ENCODE measurements at places on chromosomes 2 and 18.

DNA sequence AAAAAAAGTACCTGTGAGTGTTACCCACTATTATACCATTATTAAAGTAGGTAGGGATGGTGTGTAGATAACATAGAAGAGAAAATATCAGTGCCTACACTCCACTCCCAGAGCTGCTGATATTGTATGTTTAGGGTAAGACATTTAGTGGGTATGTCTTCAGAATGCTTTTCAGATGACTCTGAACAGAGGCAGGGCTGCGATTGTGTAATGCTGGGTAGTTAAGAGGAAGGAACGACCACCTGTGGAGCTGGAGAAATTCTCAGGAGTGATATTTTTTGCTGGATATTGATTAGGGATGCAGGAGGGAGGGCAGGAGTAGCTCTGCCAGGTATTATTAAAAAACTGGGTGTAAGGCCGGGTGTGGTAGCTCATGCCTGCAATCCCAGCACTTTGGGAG lies 2.8 kb downstream of the CNOT11 start:
- DNase-seq = no peak

GRCh38 chr2:210177769-210178168 lies 6.6 kb upstream of the KANSL1L start:
- no peak for DNase-seq

GRCh38 chr2:19900931-19901441 lies 797 bp downstream of the TTC32 start:
- DNase-seq = no peak

- DNase-seq = no peak
Observed at GRCh38 chr18:51537487-51537886, 340.0 kb upstream of the MEX3C start.

DNA sequence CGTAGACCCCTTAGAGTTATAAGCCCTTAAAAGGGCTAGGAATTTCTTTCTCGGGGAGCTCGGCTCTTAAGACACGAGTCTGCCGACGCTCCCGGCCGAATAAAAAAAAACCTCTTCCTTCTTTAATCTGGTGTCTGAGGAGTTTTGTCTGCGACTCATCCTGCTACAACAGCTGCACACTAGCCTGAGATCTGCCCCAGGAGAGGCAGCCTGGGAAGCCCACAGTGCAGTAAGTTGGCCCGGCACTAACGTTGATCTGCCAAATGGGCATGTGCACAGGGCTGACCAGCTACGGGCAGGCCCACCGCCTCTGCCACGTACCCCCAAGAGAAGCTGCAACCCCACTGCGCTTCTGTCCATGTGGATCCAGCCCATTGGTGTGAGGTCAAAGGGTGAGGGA lies 8.4 kb upstream of the LIMS2 start:
- DNase-seq = no peak

DNA sequence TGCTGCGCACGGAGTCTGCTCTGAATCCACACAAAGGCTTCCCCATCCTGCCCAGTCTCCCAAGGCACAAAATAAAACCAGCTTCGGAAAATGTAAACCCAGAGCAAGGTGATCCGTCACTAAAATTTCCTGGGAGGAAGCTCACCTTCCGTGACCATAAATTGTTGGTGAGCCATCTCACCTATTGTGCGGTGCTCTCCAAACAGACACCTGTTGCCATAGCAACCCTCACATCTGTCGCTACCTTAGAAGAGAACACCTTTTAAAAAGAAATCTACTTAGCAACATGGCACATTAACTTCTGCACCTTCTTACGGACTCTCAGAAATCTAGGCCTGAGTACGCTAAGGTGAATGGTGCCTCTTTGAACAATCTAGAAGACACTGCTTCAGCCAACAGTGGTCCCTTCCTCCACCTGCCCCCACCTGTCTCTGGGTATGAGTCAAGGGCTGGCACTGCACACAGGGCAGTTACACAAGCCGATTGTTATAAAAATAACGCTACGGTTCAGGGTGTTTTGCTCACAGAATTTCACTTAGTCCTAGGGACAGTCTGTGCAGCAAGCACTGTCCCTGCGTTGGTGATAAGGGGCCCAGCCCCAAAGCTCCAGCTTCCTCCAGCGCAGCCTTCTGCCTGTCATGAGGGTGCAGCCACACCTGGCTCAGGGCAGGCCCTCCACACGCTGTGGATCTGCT lies 114.9 kb upstream of the ID2 start:
- no peak for DNase-seq

DNA sequence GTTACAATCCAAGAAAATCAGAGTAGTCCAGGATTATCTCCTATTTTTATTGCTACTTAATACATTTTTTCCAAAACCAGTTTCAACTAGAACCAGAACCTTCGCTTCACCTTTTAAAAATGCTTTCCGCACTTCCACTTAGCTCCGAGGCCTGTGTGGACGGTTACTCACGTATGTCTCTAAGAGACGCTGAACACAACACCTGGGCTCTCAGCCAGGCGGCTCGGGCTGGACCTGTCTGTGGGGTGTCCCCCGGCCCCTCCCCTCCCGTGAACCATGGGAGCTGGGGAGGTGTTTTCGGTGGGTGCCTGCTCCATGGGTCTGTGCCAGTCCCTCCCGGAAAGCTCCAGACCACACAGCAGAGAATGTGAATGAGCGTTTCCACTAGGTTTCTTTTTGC lies 223.8 kb downstream of the GLI2 start:
- DNase-seq = no peak

DNA sequence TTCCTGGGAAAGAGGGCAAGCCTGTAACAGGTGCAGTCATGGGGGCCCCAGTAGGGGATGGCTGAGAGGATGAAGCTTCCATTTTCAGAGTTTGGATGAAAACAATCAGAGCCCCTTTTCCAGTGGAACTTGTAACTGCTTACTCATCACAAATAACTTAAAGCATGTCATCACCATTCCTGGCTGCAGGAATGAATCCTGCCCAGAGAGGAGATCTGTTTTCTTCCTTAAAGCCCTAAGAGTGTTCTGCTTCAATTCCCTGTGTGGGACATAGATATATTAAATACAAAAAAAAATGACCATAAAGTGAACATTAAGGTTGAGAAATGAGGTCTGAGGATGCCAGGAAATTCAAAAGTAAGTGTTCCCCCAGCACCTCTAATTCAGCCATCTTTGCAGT lies 183.4 kb upstream of the MEIS1 start:
- no peak for DNase-seq

GRCh38 chr18:75638223-75638775 lies 210.8 kb upstream of the SMIM21 start:
- DNase-seq = no peak

- no peak for DNase-seq
Observed at GRCh38 chr2:223210489-223210888, 158.5 kb downstream of the KCNE4 start.

GRCh38 chr2:159009940-159010339 lies 41.5 kb downstream of the TANC1 start:
- DNase-seq = no peak

DNA sequence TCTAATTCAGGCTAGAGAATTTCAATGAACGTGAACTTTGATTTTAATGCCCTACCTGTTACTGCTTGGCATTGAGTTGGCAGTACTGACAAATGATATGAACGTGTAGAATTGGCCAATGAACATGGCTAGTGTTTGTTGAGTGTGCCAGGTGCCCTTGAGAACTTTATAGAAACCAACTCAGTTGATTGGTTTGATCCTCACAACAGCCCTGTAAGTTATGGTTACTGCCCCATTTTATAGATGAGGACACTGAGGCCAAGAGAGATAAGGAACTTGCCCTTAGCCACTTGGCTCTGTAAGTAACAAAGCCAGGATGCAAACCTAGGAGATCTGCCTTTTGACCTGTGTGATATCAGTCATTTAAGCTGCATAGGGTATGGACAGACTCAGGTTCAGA lies 275.7 kb downstream of the NEDD4L start:
- no peak for DNase-seq

DNA sequence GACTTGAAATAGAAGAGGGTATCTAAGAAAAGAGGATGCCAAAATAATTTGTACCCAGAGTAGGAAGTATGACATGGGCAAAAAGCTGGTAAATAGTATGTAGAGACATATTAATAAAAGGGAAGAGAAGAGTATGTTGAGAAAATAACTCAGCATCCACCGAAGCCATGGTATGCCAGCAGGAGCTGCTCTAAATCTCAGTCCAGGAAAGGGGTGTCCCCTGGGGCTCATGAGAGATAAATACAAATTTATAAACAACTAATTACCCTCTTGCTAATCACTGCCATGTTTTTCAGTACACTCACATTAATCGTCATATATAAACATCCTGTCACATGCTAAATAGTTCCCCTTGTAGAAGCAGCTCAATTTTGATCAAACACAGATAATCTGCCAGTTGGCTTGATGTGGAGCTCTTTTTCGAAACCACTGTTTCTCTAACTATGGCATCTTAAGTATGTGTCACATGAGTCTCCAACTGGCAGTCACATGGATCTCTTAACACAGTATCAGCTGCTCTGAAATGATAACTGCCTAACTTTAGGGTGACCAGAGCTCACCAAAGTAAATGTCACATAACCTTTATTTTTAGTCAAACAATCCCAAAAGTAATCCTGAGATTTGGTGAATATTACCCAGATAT lies 31.9 kb downstream of the EXOC6B start:
- DNase-seq = no peak

- DNase-seq = no peak
Observed at GRCh38 chr2:210839034-210839433, 282.6 kb downstream of the CPS1 start.

GRCh38 chr2:187329586-187329985 lies 118.5 kb downstream of the CALCRL start:
- no peak for DNase-seq

GRCh38 chr2:65429786-65430602 lies 2.4 kb downstream of the SPRED2 start:
- no peak for DNase-seq

- DNase-seq = no peak
Observed at GRCh38 chr2:71226096-71226964, 573 bp downstream of the PAIP2B start.

GRCh38 chr18:47108998-47109405 lies 41.3 kb downstream of the HDHD2 start:
- no peak for DNase-seq

GRCh38 chr2:239258248-239258647 lies 142.6 kb downstream of the HDAC4 start:
- DNase-seq = no peak

GRCh38 chr2:120470041-120470965 lies 124.4 kb downstream of the INHBB start:
- peak; percentile 53 for DNase-seq

DNA sequence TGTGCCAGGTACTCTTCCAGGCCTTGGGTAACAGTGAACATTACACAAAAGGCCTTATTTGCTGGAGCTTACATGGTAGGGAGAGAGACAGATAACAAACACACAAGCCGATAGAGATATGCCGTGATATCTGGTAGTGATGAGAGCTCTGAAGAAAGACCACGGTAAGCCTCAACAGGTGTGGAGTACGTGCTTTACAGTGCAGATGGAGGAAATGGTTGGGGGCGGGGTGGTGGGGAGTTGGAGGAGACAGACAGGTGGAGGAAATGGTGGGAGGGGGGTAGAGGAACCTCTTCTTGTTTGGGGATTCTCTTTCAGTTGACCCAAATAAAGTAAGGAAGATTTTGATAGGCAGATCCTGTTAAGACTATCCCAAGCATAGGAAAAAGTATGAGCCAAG lies 141.1 kb upstream of the ALPP start:
- DNase-seq = no peak

DNA sequence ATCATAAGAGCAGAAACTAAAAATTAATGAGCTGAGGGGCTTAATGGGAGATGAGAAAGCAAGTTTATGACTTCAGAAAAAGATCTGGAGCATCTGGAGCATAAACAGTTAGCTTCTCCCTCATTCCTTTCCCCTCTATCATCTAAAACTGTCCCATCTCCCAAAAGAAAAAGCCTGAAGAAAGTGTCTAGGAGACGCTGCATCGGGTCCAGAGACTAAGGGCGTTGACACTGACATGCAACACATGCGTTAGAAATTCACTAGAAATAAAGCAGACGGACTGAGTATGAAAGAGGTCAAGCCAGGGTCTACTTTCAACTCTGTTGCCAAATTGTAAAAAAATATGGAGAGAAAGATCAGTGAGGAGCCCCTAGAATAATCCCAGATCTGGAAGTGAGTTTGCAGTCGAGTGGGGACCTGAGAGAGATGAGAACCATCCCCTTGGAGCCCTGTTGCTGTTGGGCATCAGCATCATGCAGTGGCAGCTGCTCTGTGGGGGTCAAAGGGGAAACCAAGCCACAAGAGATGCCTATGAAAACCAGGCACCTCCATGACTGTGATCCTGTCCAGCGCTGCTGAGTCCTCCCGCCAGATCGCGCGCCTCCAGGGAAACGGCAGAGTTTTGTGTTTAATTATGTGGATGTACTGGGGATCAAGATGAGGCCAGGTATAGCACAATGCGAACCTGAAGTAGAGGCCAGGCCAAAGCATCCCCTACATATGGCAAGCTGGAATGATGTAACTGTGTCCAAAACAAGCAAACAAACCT lies 13.9 kb downstream of the ANTXR1 start:
- DNase-seq = no peak

DNA sequence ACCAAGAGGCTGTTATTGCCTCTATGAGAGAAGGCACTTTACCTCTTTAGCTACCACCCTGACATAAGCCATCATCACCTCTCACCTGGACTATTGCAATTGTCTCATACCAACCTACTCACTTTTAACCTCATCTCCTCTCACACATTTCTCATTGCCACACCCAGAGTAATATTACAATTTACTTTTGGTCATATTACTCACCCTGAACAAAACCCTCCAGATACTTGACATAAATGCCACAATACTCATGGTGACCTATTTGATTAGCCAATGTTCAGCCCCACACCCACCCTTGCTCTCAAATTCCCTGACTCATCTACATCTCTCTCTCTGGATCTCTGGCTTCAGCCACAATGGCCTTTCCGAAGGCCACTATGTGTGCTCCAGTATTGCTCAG lies 90.9 kb upstream of the CDH7 start:
- no peak for DNase-seq

DNA sequence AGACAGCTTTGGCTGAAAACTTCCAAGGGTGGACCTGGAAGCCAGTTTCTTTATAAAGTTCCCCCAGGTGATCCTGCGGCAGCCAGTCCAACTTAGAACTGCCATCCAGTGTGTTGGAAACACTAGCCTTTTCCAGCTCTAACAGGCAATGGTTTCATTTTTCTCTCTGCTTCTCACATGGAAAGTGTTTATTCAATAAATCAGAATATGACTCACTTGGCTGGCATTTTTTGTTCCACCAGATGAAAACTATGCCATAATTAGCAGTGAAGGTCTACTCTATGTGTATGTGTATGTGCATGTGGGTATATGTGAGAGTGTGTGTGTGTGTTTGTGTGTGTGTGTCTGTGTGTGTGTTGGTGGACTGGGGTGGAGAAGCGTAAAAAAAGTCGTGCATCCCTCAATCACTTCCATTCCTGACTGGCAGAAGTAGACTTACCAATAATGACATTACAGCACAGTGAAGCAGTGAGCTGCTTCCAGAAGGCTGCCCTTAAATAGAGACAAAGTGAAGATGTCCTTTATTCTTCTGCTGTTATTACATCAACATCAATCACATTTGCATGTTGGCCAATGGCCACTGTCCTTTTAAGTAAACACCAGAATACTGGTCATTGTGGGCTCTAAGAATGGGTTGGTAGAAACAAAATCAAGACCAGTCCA lies 90.9 kb upstream of the SETBP1 start:
- DNase-seq = no peak

All from GOT3 (cell line).